ENCODE measurements at places on chromosomes 7 and 10.

- DNase-seq: peak; percentile 77
These were observed 145.7 kb downstream of the REEP3 start for GRCh38 chr10:63666836-63667383.

DNA sequence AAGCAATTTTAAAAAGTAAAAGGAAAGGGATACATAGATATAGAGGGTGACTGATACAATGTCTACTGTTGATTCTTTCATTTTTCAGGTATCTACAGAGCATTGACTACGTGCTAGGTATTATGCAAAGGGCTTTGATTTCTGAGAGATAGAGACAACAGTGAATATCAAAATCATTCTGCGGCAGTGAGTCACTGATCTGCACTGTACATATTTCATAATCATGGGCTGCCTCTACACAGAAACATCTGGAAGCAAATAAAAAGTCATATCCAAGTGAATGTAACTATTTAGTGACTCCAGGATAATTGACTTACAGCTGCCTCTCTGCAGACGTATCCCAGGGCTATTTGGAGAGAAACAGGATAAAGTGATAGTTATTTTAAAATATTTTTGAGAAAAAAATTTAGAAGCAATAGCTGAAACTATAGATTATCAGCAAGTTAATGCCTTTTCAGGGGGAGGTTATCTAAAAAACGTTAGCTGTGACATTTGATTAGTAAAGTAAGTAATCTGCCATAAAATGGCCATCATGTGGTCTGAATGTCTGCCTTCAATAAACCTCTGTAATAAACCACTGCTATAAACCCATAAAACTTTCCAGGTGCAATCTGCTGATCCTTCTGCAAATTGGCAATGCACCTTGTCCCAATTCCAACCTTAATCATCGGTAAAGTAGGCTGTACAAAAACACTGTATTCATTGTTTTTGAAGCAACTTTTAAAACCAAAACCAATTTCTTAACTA lies 43.7 kb downstream of the CPXM2 start:
- DNase-seq: no peak

DNA sequence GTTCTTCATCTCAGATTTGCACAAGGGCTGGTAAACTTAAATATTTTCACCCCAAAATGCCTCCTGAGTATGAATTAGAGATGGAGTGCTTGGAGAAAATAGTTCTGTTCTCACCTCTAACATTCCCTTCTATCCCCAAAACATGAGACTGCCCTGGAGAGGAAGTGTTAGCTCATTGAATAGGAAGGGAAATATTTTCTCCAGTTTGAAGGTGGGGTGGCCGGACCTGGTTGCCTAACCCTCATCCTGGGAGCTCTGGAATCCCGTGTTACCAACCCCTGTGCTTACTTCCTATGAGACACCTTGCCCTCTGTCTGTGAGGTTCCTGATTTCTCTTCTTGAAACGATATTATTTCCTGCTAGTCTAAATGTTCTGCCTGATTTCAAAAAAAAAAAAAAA lies 779 bp downstream of the IFIT2 start:
- no peak for DNase-seq

- DNase-seq: no peak
These were observed 273.4 kb upstream of the SORCS1 start for GRCh38 chr10:107437921-107438320.

- peak; percentile 58 for DNase-seq
These were observed 286.9 kb downstream of the PTEN start for GRCh38 chr10:88150339-88150738.

GRCh38 chr7:35695473-35695850 lies 527 bp upstream of the HERPUD2 start:
- no peak for DNase-seq

GRCh38 chr7:131606346-131607290 lies 50.2 kb upstream of the PODXL start:
- no peak for DNase-seq

DNA sequence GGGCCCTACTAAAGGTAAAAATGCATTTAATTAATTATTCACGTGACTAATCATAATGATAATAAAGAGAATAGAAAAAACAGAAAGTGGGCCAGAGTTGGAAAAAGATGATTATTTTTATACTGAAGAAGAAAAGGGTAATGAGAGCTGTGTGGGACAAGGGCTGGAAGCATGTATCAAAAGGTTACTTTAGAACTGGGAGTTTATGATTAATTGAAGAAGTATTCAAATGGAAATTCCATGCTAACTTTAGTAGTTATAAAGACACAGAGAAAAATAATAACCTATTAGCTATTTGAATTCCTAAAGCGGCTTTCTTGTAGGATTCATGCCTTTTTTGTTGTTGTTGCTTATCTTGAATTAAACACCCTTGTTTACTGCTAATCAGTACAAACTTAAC lies 49.9 kb downstream of the MKX start:
- DNase-seq: no peak

- DNase-seq: peak; percentile 98
These were observed 9.3 kb upstream of the TMEM270 start for GRCh38 chr7:73851410-73852338.

Measured in mesenchymal stem cell (in vitro differentiated cells and primary cell).